ENCODE measurements at places on chromosomes 5 and 9.

DNA sequence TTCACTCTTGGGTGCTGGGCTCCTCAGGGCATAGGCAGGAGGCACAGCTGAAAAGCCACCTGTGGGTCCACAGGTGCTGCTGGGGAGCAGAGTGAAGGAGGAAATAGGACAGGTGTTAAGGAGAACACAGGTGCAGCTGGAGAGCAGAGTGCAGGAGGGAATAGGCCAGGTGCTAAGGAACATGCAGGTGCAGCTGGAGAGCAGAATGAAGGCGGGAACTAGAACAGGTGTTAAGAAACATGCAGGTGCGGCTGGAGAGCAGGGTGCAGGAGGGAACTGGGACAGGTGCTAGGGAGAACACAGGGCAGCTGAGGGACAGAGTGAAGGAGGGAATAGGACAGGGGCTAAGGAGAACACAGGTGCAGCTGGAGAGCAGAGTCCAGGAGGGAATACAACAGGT, 43.8 kb upstream of the PLEKHG4B start:
- DNase-seq, result no peak

DNA sequence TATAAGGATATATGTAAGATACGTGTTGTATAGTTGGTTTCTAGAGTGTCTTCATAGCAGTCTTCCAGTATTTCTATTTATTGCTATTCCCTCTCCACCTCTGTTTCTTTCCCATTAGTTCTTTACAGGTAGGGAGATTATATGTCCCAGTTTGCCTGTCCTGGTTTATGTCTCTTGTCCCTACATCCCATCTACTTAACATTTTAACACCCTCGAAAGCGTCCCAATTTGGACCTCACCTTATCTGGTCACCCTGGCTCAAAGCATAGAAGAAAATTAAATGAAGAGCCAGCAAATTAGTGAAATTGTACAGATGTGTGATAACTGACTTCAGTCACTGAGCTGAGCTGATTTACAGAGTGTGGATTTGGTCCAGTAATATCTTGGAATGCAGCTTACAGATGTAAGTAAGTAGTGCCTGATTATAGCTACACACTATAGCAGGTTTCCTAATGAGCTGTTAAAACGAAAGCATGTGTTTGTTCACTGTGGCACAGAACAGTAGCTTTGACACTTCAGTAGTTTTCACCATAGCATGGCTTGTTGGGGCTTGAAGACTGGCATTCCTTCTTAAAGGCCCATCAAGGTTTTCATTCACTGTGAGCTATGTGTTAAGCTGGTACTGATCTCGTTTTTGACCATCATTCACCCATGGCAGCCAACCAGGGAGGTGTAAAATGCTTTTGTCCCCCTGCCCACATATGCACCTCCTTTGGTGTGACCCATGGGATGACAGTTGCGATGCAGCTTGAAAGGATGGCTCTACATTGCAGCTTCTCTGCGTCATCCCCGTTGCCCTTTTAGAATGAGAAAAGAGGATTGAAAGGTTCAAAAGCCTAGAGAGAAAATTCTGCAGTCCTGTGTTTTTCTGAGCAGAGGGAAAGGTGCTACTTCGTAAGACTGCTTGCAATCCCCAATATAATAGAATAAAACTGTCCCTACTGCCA, 192.1 kb upstream of the DMRT1 start:
- no peak for DNase-seq

DNA sequence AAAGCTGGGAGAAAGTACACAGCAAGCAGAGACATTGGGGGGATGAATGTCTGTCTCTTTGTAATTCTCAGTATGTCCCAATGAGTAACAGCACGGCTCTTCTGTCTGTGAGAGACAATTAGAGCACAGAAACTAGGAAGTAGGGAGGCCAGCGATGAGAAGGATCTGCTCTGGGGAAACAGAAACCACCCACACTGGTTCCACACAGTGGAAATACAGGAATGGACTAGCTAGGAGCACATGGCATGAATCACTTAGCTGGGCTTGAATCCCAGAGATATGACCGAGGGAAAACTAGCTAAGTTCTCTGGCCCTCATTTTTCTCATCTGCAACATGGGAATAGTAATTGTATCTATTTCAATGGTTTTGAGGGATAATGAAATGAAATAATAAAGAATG, 895.9 kb downstream of the TLE4 start:
- DNase-seq, result no peak

GRCh38 chr5:58875599-58875998, 292.7 kb downstream of the RAB3C start:
- DNase-seq, result no peak

- DNase-seq, result no peak
These were observed 14.1 kb upstream of the STRBP start for GRCh38 chr9:123282362-123283047.

DNA sequence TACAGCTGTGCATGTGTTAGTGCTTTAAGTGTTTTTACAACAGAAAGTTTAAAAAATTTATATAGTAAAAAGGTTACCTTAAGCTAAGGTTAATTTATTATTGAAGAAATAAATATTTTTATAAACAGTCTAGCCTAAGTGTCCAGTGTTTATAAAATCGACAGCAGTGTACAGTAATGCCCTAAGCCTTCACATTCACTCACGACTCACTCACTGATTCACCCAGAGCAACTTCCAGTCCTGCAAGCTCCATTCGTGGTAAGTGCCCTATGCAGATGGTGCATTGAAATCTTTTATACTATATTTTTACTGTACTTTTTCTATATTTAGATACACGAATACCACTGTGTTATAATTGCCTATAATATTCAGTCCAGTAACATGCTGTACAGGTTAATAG, 159.1 kb downstream of the ROR2 start:
- DNase-seq, result no peak

GRCh38 chr5:59575648-59576445, 317.7 kb downstream of the PDE4D start:
- DNase-seq, result no peak

GRCh38 chr9:97398999-97399758, 12.7 kb upstream of the TDRD7 start:
- DNase-seq, result peak; percentile 70

DNA sequence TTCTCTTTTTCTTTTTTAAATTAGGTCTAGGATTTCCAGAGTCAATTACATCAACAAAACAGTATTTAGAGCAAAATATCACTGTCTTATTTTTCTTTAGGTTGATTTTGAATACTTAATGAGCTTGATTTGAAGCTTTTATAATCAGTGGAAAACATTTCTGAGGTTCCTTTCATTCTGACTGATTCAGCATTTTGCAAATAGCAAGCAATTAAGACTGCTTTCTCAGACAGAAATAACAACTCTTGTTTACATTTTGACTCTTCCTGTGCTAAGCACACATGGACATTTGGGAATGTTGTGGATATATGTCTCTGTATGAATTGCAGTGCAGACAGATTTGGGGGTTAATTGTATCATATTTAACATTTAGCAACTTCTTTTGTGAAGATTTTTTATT, 22.2 kb upstream of the MCCC2 start:
- no peak for DNase-seq

DNA sequence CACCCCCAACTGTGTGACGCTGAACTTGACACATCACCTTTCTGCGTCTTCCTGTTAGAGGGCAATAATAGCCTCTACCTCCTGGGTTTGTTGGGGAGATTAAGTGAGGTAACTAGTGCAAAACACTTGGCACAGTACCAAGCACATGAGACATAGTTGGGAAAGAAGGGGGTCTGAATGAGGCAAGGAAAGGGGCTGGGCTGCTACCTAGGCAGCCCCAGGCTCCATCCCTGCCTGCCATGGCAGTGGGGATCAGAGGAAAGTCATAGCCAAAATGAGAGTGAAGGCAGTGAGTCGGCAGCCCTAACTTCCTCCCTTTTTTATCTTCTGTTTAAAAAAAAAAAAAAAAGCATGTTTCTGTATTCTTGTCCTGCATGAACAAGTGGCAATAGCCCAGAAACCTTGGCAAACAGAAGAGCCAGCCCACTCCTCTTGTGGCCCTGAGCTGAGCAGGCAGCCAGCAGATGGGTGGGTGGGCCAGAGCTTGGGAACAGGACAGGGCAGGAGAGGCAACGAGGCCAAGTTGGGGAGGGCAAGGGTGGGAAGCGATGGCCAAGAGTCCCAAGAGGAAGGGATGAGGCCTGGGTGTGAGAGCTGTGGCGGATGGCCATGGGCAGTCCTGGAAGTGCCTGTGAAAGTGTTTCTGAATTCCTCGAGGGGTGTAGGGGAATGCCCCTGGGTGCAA, 11.4 kb downstream of the CAMK2A start:
- DNase-seq, result no peak

GRCh38 chr9:78972303-78972999, 599.3 kb upstream of the TLE4 start:
- DNase-seq, result no peak

- no peak for DNase-seq
These were observed 144.9 kb downstream of the CCDC192 start for GRCh38 chr5:127848098-127848497.

GRCh38 chr9:133730994-133731715, 7.0 kb downstream of the SARDH start:
- DNase-seq, result no peak

- no peak for DNase-seq
These were observed 11.2 kb downstream of the ITGA1 start for GRCh38 chr5:52798938-52799337.

DNA sequence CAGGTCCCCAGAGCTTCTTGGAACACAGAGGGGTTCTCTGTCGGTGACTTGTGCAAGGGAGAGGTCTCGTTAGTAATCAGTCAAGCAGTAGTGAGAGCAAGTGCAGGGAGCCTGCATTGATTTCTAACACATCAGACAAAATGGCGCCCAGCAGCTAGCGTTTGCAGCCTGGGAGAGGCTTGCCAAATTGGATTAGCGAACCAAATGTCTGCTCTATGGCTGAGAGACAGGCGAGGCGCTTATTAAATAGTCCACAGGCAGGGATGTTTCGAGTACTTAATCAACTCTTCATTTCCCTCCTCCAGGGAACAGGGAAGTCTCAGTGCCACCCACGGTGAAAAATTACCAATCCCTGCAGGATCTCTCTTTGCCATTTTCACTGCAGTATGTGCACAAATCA, 131.4 kb upstream of the SHB start:
- no peak for DNase-seq

DNA sequence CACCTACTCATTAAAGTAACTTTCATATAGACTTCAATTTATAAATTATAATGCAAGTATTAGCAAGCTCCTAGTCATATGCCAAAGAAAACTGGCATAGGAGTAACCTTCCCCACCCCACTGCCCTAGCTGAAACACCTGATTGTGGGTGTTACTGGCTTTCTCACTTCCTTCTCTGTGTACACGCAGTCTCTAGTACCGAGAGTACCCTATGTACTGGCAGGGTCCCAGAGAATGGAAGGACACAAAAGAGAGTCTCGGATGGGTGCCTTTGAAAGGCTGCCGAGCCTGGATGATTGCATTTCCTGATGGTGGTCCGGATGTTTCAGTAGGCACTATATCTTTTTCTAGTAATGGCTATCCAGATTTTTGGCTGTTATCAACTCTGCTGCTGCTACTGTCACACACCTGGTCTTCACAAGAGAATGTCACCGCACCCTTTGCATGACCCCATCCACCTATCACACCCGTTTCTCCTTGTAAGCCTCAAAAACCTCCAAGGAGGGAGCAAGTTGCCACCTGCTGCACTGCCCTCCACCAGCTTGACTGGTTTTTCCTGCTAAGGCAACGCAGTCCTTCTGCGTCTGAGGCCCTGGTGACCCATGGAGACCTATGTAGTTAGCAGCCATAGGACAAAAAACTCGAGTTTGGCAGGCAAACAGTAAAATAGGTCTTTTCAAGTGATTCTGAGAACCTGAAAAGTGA, 53.8 kb upstream of the CLINT1 start:
- no peak for DNase-seq

DNA sequence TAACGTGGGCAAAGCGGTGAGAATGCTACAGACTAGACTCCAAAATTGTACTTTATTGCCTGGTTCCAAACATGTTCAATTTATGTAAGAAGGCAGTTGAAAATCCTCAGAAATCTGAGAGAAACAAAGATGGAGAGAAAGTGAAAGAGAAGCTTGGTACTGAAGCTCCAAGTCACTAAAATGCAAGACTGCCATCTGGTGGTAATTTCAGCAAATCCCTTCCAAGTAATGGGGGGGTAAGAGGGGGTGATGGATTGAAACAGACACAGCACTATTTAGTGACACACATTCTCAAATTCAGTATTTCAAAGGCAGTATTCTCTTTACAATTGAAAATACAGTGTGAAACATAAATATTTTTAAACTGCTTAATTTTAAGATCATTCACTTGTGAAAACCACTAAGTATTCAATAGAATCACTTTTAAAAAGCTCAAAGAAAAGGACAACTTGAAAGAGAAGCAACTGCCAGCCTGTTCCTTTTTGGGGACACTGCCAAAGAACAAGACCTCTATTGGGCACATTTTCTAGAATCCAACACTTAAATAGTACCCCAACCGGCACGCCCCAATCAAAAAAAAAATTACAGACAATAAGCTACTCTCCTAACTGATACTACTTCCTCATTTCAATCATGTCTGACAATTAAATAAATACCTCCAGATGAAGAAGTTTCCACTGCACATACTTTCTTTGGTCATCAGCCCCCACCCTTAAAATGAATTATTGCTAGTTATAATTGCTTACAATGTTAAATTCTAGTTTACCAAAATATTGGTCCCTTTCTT, 131.5 kb downstream of the AGTPBP1 start:
- peak; percentile 27 for DNase-seq

GRCh38 chr9:115039516-115040120, 78.3 kb downstream of the TNC start:
- no peak for DNase-seq

DNA sequence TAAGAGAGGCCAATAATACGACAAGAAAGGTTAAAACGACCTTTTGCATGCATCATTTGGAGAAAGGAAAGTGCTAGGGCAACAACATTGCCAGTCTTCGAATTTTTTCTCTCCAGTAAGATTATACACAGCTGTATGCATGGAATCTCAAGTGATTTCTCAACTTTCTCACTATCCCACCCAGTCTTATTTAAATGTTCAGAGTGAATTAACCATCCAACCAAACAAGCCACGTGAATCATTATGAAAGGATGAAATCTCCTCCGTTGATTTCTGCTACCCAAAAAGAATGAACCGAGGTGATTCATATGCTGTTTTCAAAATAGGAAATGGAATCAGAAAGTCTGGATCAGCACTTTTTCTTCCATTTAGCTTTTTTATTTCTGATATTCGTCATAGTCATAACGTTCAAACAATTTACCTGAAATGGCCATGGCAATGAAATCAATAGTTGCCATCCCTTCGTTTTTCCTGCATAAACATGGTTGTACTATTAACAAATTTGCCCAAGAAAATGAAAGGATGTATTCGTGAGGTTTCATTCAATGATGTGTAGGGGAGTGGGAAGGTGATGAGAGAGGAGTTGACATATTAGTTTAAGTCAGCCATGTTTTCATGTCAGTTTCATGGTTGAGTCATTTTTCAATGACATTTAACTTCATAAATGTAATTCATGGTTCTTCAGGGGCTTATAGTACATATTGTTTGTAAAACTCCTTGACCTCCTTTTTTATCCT, 170.9 kb upstream of the WWC1 start:
- DNase-seq, result no peak

- DNase-seq, result no peak
These were observed 165.5 kb downstream of the DAB2IP start for GRCh38 chr9:121816845-121817450.

DNA sequence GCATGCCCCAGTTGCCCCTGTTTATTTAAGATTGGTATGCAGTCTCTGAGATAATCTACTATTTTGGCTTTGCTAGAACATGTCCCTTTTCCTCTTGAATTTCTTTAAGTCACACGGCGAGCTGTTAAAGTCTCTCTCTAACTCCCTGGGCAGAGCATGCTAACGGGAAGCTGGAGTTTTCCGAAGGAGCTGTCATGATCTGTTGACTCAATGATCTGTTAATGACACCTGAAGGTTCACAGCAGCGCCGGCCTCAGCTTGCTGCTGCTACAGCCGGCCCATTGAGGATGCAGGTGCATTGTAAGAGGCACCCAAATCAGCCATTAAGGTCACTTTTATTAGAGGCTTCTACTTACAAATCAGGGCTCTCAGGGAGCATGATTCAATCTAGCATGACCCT, 1203.4 kb downstream of the MAT2B start:
- no peak for DNase-seq

Measured in activated naive CD8-positive, alpha-beta T cell treated with anti-CD3 and anti-CD28 coated beads for 36 hours (primary cell).